ENCODE measurements at places on chromosomes 6 and 20.
A peak's percentile ranks its signal among the peaks of the same experiment; 100 is the strongest.

- DNase-seq = no peak
Measured at GRCh38 chr6:122733259-122733658, 46.3 kb upstream of the FABP7 start.

DNA sequence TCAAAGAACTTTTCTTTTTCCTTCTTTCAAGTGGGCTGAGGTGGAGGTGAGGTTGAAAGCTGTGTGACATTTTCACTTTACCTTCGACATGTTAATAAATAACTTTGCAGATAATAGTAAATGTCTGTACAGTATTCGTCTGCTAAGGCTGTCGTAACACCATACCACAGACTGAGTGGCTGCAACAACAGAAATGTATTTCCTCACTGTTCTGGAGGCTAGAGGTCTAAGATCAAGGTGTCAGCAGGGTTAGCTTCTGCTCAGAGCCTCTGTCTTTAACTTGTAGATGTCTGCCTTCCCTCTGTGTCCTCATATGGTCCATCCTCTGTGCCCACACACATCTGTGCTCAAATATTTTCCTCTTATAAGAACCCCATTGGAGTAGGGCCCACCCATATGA lies 14.9 kb downstream of the PHACTR2 start:
- no peak for DNase-seq

DNA sequence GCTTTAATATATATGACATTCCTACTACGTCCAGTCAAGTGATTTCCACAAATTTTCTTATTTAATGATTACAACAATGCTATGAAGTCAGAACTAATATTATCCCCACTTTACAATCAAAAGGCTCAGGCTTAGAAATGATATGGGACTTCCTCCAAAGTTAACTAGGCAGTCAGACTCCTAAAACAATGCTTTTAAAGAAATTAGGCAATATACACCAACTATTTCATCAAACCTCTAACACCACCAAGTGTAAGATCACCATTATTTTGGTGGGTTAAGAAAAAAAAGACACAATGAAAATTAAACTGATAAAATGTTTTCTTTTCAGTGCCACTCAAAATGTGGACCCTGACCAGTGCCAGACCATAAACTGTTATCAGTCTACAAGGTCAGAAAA lies 256.1 kb upstream of the RUNX2 start:
- no peak for DNase-seq

DNA sequence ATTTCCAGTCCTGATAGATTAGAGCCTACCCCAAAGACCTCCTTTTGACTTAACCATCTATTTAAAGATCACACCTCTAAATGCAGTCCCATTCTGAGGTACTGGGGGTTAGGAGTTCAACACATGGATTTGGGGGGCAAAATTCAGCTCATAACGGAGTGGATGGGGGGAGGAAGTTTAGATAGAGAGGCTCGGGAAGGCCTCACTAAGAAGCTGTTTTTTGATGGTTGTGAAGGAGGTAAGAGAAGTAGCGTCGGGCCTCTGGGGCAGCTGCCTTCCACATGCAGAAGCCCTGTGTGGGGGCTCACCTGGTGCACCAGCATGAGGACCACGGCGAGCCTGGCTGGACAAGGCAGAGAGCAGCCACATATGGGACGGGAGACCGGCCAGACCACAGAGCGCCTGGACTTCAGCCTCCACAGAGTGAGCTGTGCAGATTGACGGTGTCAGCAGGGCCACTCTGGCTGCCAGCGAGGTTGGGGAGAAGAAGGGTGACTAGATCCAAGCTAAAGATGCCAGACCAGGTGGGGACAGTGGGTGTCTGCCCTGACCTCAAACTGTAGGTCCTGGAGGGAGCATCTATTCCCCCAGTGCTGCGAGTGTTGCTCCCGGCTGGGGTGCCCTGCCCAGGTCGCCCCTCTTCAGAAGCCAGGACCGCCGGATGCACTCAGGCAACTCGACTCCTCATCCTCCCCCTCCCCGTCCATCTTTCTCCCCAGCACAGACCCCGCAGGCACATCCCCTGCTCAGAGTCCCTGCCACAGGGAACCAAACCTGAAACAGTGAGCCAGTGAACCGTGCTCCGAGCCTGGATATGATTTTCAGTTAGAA lies 5.1 kb upstream of the SYNJ2 start:
- DNase-seq = no peak

DNA sequence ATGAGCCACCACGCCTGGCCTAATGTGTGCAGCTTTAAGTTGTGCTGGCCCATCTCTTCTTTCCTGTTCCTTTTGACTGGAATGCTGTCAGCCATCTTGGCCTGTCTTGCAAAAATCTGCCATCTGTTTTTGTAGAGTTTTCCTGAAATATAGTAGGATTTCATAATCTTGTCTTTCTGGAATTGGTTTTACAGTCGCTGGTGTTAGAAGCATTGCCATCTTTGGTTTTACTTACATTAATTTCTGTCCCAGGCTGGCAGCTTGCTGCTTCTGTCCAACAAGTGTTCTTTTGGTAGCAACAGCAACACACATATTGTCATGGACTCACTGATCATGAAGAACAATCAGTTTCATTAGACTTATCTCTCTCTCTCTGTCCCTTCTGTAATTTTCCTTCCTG lies 29.1 kb upstream of the TULP1 start:
- no peak for DNase-seq

DNA sequence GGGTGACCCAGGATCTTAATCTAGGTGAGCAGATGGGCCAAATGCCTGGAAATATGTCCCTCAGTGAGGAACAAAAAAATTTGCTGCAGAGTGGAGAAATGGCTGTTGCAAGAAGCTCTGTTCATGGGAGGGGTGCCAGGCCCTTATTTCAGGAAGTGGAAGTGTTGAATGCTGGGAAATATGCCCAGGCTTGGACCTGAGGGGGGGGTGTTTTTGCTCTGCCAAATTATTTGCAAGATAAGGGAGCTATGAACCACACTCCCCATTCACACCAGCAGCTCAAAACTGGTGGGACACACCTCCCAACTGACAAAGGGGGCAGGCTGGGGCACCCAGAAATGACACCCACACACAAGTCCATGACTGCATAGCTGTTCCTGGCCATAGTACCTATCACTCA lies 8.7 kb downstream of the CST4 start:
- peak; percentile 6 for DNase-seq

- DNase-seq = no peak
Measured at GRCh38 chr20:17765584-17765983, 65.8 kb downstream of the BANF2 start.

DNA sequence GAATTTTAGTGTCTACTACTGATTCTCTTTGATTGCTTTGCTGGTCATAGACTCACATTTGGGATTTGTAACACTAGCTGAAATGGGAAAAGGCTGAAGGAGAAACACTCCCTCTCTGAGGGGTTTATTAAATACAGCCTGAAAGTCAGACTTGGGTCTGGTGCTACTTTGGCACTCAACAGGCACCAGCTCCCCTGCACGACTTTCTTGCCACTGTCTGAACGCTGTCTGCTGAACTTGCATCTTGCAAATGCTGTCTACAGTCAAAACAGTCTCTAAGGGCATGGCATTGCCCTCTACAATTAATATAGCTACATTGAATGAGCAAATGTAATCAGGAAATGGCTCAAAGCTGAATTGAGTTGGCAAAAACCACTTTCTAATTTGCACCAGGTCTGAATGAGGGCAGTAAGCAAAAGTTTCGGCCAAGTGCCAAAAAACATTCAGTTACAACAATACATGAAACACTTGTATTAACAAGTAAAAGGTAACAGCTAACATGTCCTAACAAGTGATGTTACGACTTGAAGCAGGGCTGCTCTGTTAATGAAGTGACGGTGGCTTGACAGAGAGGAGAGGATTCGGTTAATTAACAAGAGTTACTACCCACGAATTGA lies 119.5 kb downstream of the FOXC1 start:
- no peak for DNase-seq

- no peak for DNase-seq
Measured at GRCh38 chr6:16730738-16731477, 30.4 kb downstream of the ATXN1 start.

DNA sequence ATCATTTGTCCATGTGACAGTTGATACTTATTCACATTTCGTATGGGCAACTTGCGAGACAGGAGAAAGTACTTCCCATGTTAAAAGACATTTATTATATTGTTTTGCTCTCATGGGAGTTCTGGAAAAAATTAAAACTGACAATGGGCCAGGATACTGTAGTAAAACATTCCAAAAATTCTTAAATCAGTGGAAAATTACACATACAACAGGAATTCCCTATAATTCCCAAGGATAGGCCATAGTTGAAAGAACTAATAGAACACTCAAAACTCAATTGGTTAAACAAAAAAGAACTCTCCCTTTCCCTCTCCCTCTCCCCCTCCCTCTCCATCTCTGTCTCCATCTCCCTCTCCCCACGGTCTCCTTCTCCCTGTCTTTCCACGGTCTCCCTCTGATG lies 19.4 kb upstream of the EIF2S2 start:
- DNase-seq = no peak

DNA sequence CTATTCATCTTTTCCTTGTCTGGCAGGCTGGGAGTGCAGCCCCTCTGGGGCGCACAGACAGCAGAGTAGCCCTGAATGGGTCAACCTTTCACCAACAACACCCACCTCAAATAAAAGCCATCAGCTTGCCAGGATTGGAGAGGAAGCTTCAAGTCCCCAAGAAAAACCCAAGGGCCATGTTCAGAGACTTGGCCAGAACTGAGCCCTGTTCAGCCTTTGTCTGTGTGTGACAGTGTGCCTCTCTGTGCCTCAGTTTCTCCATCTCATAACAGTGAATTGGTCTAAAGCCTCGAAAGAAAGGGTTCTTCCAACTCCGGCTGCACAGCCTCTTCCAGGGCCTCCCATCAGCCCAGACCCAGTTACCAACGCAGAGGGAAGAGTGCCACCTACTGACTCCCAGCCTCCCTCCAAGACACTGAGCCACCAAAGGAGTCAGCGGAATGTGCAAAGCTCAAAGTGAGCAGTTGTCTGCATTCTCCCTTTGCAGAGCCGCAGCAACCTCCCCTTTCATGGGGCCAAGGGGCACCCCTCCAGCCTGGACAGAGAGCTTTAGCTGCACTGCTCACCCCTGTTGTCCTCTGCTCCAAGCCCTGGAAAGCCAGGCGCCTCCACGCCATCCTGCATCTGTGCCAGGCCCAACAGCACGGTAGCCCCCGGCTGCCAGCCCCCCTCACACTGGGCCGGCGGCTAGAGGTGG lies 82.7 kb upstream of the TOP1 start:
- DNase-seq = peak; percentile 52

DNA sequence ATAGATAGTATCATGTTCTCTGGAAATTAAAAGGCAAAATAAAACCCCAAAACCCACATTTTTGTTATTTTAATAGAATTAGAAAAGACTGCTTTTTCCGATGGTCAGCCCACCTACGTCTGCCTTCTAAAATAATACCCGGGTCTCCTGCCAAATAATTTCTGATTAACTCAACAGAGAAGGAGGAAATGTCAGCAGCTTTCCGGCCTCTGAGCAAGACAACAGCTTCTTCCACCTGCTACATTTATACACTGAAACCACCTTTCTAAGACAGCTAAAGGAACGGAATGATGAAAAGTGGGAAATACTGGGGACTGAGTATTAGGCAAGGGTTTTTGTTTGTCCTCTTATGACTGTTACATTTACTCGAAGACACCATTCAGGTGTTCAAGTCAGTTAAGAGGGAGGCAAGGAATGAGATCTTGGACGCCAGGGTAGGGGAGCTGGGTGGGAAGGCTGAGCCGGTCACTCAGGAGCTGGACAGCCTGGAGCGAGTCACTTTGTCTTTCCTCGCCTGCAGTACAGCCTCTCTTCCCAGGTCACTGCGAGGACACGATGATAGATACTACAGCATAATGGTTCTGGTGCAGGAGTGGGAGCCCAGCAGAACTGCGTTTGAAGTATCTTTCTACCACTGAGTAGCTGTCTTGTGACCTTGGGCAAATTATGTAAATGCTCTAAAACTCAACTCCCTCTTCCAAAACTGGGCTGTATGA lies 96.3 kb upstream of the QKI start:
- no peak for DNase-seq

DNA sequence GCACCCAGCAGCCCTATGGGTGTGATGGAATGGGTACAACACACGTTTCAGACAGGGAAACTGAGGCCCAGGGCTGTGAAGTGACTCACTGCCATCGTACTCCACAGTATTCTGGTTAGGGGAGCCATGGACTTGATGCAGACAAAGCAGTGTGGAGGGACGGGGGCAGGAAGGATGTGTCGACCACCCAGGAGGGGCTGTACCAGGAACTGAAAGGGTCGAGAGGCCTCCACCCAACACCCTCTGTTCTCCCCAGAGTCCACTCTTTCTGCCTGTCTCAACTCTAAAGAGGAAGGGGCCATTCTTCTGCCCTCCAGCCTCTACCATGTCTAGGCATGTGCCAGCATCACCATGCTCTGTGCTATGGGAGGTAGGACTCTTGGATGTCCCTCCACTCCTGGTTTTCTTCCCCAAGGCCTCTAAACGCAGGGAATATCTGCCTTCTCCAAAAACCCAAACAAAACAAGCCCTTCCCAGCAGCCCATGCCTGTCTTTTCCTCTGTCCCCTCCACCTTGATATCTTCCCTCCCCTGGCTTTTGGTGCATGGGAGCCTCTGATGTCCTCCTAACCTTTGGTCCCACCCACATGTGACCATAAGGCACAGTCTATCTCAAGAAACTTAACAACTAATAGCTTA lies 7.4 kb downstream of the SLC22A1 start:
- DNase-seq = no peak

- peak; percentile 75 for DNase-seq
Measured at GRCh38 chr20:8527998-8528723, 396.1 kb downstream of the PLCB1 start.

GRCh38 chr6:7271205-7271534 lies 41.8 kb downstream of the SSR1 start:
- DNase-seq = no peak

DNA sequence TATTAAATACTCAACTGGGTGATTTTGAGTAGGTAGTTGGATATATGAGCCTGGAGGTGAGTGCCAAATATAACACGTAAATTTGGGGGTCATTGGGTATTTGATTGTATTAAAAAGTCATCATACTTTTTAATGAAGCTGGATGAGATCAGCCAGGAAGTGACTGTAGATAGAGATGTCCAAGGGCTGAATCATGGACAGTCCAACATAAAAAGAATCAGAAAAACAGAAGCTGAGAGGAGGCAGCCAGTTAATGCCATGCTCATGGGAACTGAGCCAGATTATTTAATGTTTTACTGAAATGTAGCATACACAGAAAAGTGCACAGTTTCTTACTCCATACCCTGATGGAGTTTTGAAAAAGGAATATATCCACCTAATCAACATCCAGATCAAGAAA lies 435.5 kb upstream of the PLCB4 start:
- no peak for DNase-seq

DNA sequence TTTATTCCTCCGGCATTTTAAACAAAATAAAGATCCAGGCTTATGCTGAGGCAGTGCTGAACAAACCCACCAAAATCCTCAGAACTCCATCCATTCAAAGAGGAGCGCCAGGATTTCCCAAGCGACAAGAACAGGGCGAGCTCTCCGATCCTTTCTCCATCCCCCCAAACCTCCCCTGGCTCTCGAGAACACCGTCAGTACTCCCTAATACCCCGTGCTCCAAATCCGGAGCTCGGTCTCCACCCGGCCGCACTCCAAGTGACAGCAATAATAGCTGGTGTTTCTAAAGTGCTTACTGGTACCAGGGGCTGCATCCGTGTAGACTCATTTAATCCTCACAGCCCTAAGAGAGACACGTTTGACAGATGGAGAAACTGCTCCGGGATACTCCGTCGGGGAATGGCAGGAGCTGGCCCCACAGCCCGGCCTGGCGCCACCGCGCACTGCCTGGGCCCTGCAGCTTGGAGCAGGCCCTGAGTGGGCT lies 277.1 kb upstream of the QKI start:
- DNase-seq = no peak

GRCh38 chr6:112109262-112109661 lies 21.9 kb downstream of the FAM229B start:
- DNase-seq = no peak

- no peak for DNase-seq
Measured at GRCh38 chr20:64237316-64237715, 18.2 kb upstream of the PCMTD2 start.
